ENCODE measurements at places on chromosomes 16 and 17. TPM values are rescaled to one million over a fixed set of nuclear protein-coding genes. Genes with fewer than 3 reads are reported as not detected.

The KRT28 gene
- total RNA-seq, result not detected

The MPV17L gene
- total RNA-seq, result 0.22 TPM

The NEUROD2 gene
- total RNA-seq, result not detected

The ZNF830 gene
- 15.0 TPM for total RNA-seq

The KCNH6 gene
- not detected for total RNA-seq

GRCh38 chr16:57950382-57950781, 20.5 kb downstream of the CNGB1 start:
- no peaks in the 10 kb centered on the region for H3K4me1 ChIP-seq
- H3K4me3 ChIP-seq, result no peak overlapping the region
- DNase-seq, result no peak
- H3K27me3 ChIP-seq, result no peaks in the 10 kb centered on the region

GRCh38 chr16:68360956-68361355, 50.1 kb downstream of the PRMT7 start:
- no peak overlapping the region for H3K4me3 ChIP-seq
- DNase-seq, result no peak
- H3K27me3 ChIP-seq, result no peaks in the 10 kb centered on the region
- H3K4me1 ChIP-seq, result no peaks in the 10 kb centered on the region

DNA sequence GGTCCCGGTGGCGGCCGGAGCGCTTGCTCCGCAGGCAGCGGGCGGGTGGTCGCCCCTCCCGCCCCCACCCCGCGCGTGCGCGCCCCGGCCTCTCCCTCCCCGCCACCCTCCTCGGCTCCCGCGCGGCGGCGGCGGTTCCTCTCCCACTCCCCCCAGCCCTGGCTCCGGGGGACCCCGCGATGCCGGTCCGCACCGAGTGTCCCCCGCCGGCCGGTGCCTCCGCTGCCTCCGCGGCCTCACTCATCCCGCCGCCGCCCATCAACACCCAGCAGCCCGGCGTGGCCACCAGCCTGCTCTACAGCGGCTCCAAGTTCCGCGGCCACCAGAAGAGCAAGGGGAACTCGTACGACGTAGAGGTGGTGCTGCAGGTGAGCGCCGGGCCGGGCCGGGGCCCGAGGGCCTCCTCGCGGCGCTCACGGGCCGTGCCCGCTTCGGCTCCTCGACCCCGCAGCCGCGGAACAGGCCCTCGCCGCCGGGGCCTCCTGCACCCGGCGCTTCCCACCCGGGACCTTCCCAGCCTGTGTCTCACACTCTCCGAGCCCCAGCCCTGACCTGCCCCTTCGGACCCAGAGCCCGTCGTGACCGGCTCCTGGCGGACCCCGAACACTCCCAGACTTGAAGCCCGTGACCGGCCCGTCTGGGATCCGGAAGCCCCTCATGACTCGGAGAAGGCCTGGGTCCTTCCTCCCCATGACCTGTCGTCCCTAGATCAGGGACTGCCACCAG, 490 bp downstream of the GID4 start:
- H3K27me3 ChIP-seq, result no peaks in the 10 kb centered on the region
- peak; percentile 17 for DNase-seq
- H3K36me3 ChIP-seq, result no peaks in the 10 kb centered on the region
- peak overlapping the region; percentile 57 for H3K4me3 ChIP-seq
- H3K27ac ChIP-seq, result no peak overlapping the region

- no peaks in the 10 kb centered on the region for H3K27me3 ChIP-seq
- H3K4me3 ChIP-seq, result no peak overlapping the region
- peaks cover 19% of the 10 kb centered on the region for H3K4me1 ChIP-seq
- H3K36me3 ChIP-seq, result no peaks in the 10 kb centered on the region
Measured at GRCh38 chr16:14186795-14187221, 115.7 kb downstream of the MRTFB start.

GRCh38 chr16:66553223-66553622, 847 bp downstream of the CKLF start:
- peak; percentile 14 for DNase-seq
- H3K27me3 ChIP-seq, result no peaks in the 10 kb centered on the region
- H3K36me3 ChIP-seq, result no peaks in the 10 kb centered on the region
- peak overlapping the region; percentile 57 for H3K4me3 ChIP-seq
- H3K4me1 ChIP-seq, result peaks cover 32% of the 10 kb centered on the region

- DNase-seq, result no peak
- H3K27me3 ChIP-seq, result no peaks in the 10 kb centered on the region
- no peaks in the 10 kb centered on the region for H3K36me3 ChIP-seq
- no peaks in the 10 kb centered on the region for H3K4me1 ChIP-seq
Measured at GRCh38 chr16:50012182-50012581, 12.8 kb upstream of the CNEP1R1 start.

GRCh38 chr17:45334231-45334630, 17.4 kb upstream of the MAP3K14 start:
- peaks cover 26% of the 10 kb centered on the region for H3K4me1 ChIP-seq
- H3K27me3 ChIP-seq, result no peaks in the 10 kb centered on the region
- no peak for DNase-seq
- H3K36me3 ChIP-seq, result no peaks in the 10 kb centered on the region

GRCh38 chr16:82459580-82460256, 167.1 kb upstream of the CDH13 start:
- H3K4me3 ChIP-seq, result no peak overlapping the region
- peaks cover 8% of the 10 kb centered on the region for H3K27me3 ChIP-seq
- no peak overlapping the region for H3K27ac ChIP-seq
- no peaks in the 10 kb centered on the region for H3K4me1 ChIP-seq
- H3K36me3 ChIP-seq, result no peaks in the 10 kb centered on the region

DNA sequence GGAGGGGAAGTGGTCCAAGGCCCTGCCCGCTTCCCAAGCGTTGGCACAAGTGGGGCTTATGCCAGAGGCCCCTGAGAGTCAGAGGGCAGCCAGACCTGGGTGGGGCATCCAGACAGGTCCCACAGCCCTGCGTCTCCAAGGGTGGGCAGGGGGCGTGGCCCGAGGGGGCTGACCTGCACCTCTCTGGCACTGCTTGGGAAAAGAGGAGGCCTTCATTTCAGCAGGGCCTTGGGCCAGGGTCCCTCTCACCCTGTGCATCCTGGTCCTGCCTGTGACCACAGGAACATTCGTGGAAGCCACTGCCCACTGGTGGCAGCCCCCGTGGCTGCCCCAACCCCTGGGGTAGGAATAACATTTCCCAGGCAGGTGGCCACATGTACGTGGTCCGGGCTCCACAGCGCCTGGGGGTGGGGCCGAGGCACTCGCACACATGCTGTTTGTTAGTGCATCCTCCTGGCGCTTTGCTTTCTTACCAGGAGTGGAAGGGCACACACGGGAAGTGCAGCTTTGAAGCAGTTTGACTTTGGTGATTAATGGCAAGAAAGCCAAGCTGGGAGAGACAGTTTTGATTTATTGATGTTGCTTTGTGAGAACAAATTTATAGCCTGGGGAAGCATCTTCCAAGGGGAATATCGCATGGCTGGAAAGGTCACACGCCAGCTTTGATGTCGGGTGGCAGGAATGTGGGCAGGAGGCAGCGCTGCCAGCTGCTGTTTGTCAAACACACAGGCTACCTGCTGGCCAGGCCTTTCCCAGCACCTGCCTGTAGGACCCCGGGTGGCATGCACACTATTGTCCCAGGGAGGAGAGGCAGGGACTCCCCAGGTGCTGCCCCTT, 4.3 kb downstream of the CENPX start:
- no peak overlapping the region for H3K4me3 ChIP-seq
- no peaks in the 10 kb centered on the region for H3K36me3 ChIP-seq
- DNase-seq, result no peak

DNA sequence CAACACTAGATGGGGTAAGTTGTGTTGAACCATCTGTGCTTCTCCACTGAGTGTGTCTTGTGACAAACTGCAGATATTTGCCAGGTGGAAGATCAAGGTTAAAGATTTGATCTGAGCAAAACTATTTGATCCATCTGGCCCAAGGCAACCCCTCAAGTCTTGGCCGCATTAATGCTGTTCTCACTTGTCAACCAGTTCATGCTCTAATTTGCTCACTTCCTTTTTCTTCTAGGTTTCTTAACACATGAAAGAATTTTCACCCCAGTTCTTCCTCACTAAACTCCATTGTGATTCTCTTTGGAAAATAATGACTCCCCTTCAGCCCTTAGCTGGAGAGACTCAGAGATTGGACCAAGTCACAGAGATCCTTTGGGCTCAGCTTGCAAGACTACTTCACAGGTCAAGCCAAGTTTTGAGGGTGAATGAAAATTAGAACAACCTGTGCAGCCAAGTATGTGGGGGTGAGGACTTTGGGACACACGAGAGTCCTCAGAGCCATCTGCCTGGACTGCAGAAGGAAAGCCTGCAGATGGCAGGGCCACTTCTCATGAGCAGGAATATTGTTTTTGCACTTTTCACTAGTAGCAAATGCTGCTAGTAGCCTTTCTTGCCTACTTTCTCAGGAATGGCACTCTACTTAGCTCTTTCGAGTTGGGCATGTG, 166.5 kb downstream of the AXIN2 start:
- H3K27ac ChIP-seq, result no peak overlapping the region
- no peak overlapping the region for H3K4me3 ChIP-seq
- H3K27me3 ChIP-seq, result no peaks in the 10 kb centered on the region
- H3K4me1 ChIP-seq, result no peaks in the 10 kb centered on the region

DNA sequence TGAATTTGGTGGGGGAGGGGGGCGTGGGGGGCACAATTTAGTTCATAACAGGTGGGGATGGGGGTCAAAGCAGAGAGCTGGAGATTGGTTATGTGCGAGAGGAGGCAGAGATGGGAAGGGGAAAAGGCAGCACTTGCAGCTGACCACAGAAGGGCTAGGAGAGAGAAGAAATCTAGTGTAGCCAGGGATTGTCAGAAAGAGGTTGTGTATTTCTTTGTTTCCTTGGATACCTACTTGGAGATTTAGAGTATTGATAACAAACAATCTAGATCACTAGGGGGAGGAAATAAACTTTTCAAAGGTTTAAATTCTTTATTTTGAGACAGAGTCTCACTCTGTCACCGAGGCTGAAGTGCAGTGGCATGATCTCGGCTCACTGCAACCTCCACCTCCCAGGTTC, 47.1 kb upstream of the YPEL2 start:
- no peaks in the 10 kb centered on the region for H3K36me3 ChIP-seq
- no peaks in the 10 kb centered on the region for H3K27me3 ChIP-seq
- H3K4me3 ChIP-seq, result no peak overlapping the region
- no peak for DNase-seq
- no peak overlapping the region for H3K27ac ChIP-seq
- peaks cover 15% of the 10 kb centered on the region for H3K4me1 ChIP-seq

DNA sequence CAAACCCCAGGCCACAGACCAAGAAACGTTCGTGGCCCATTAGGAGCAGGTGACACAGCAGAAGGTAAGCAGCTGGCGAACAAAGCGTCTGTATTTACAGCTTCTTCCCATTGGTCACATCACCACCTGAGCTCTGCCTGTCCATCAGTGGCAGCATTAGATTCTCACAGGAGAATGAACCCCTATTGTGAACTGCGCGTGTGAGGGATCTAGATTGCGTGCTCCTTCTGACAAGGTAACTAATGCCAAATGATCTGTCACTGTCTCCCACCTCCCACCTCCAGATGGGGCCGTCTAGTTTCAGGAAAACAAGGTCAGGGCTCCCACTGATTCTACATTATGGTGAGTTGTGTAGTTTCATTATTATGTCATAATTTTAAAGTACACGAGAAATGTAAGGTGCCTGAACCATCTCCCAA, 186.3 kb downstream of the CPPED1 start:
- H3K36me3 ChIP-seq, result no peaks in the 10 kb centered on the region
- H3K4me3 ChIP-seq, result no peak overlapping the region
- DNase-seq, result no peak
- H3K27ac ChIP-seq, result no peak overlapping the region
- H3K4me1 ChIP-seq, result no peaks in the 10 kb centered on the region
- no peaks in the 10 kb centered on the region for H3K27me3 ChIP-seq

- H3K4me1 ChIP-seq, result peaks cover 40% of the 10 kb centered on the region
- H3K27me3 ChIP-seq, result no peaks in the 10 kb centered on the region
- peak overlapping the region; percentile 81 for H3K27ac ChIP-seq
- H3K4me3 ChIP-seq, result peak overlapping the region; percentile 68
Measured at GRCh38 chr17:44220213-44221083, 973 bp upstream of the UBTF start.

DNA sequence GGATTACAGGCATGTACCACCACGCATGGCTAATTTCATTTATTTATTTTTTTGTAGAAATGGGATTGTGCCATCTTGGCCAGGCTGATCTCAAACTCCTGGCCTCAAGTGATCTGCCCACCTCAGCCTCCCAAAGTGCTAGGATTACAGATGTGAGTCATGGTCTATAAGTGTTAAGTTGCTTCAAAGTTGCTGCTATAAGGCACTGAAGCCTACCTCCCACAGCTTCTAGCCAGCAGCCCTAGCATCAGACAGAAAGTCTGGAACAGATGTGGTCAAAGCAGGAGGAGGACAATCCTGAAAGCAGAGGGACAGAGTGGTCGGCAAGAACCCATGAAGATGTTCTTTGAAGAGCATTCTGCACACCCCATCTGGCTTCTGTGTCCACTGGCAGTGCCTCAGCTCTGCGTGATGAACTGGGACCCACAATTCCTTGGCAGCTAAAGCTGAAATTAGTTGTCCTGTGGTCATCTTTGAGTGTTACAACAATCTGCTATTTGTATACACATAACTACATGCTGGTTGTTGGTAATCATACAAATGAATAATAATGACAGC, 11.2 kb downstream of the MAP3K14 start:
- H3K27me3 ChIP-seq, result no peaks in the 10 kb centered on the region
- H3K4me1 ChIP-seq, result peaks cover 9% of the 10 kb centered on the region
- no peak overlapping the region for H3K27ac ChIP-seq
- no peak overlapping the region for H3K4me3 ChIP-seq
- no peaks in the 10 kb centered on the region for H3K36me3 ChIP-seq

GRCh38 chr16:711548-712320, 3.2 kb upstream of the METRN start:
- no peaks in the 10 kb centered on the region for H3K36me3 ChIP-seq
- peaks cover 10% of the 10 kb centered on the region for H3K27me3 ChIP-seq
- H3K27ac ChIP-seq, result no peak overlapping the region

DNA sequence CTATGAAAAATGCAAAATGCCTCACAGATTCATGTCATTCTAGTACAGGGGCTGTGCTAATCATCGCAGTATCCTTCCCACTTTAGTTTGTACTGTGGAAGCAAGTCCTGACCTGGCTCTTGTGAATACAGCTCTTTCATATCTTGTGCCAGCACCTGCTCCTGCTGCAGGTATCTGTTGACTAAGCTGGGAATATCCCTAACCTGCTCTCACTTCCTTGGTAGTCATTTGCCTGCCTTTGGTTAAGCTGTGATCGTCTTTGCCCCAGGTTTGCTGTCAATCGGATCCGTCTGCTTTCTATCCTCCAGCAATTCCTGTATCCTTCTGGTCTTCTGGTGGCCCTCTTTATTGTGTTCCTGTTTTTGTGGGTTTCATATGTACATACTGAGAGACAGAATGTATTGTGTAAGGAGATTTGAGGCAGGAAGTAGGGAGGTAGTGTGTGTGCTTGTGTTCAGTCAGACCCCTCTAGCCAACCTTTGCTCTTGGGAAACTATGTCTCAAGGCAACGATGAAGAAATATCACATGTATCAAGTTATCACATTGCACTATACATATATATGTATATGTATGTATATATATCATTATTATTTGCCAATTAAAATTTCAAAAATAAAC, 7.7 kb upstream of the GINS3 start:
- no peaks in the 10 kb centered on the region for H3K27me3 ChIP-seq
- peaks cover 4% of the 10 kb centered on the region for H3K4me1 ChIP-seq
- no peak overlapping the region for H3K27ac ChIP-seq
- no peak for DNase-seq

GRCh38 chr16:53080345-53081031, 25.7 kb downstream of the CHD9 start:
- no peaks in the 10 kb centered on the region for H3K27me3 ChIP-seq
- peak; percentile 80 for DNase-seq
- H3K4me3 ChIP-seq, result no peak overlapping the region

- H3K4me1 ChIP-seq, result peaks cover 5% of the 10 kb centered on the region
- no peaks in the 10 kb centered on the region for H3K27me3 ChIP-seq
- H3K27ac ChIP-seq, result no peak overlapping the region
Measured at GRCh38 chr17:79000396-79001189, 9.0 kb downstream of the CANT1 start.

GRCh38 chr16:72195609-72196008, 23.7 kb upstream of the PMFBP1 start:
- no peak overlapping the region for H3K4me3 ChIP-seq
- no peak overlapping the region for H3K27ac ChIP-seq
- no peaks in the 10 kb centered on the region for H3K27me3 ChIP-seq
- DNase-seq, result no peak
- no peaks in the 10 kb centered on the region for H3K4me1 ChIP-seq

Measured in endothelial cell of umbilical vein (primary cell).